ENCODE measurements at places on chromosomes 12 and 14.

DNA sequence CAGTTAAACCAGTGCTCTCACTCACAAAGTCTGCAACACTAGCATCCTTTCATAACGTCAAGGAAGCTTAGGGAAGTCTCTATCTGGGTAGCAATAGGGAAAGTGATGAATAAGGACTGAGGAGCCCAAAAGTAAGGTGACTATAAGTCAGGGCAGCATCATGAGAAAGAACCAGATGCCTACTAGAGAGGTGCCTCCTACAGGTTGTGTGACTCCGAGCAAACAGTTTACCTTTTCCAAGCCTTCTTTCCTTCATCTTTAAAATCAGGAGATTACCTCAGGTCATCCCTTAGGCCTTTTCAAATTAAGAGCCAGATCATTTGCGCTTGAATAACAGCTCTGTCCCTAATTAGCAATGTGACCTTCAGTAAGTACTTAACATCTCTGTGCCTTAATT is 40.2 kb downstream of the RTN1 start:
- no peak for DNase-seq

DNA sequence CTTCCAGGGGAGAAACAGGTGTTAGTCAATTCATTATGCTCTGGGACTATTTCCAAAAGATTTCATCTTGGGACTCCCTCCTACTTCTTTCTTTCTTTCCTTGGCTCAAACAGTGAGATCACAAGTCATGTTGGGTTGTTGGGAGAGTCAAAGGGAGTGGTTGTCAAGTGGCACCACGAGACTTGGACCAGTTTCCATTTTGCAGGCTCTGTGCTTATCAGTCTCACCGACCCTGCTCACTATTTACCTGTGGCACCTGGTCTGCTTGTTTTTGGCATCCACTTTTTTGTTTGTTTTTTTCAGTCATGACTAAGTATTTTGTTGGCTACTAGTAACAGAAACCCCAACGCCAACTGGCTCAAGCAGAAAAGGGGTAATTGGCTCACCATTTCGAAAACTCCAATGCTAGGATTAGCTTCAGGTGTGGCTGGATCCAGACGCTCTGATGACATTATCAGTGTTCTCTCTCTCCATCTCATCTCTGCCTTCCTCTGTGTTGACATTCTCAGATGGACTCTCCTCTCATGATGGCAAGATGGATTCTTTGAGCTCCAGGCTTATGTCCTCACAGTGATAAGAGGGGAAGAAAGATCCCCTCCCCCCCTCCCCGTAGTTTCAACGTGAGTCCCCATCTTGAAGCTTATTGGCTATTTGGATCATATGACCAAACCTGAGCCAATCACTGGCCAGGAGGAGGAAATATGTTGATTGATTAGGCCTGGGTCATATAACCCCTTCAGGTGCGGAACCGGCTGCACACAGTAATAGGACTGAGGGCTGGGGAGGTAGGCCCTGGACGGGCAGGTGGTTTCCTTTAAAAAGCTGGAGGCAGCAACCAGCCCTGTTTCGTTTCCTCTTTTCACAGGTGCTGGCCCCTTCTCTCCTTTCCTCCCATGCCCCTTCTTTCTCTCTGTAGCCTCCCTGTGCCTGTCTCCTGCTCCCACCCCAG is 84.2 kb downstream of the AACS start:
- no peak for DNase-seq

GRCh38 chr12:72296389-72296788 is 24.2 kb downstream of the TRHDE start:
- DNase-seq, result no peak

- peak; percentile 73 for DNase-seq
Measured at GRCh38 chr14:89425931-89426330, 8.9 kb upstream of the FOXN3 start.

GRCh38 chr12:95634622-95635621 is 83.6 kb upstream of the USP44 start:
- DNase-seq, result no peak

DNA sequence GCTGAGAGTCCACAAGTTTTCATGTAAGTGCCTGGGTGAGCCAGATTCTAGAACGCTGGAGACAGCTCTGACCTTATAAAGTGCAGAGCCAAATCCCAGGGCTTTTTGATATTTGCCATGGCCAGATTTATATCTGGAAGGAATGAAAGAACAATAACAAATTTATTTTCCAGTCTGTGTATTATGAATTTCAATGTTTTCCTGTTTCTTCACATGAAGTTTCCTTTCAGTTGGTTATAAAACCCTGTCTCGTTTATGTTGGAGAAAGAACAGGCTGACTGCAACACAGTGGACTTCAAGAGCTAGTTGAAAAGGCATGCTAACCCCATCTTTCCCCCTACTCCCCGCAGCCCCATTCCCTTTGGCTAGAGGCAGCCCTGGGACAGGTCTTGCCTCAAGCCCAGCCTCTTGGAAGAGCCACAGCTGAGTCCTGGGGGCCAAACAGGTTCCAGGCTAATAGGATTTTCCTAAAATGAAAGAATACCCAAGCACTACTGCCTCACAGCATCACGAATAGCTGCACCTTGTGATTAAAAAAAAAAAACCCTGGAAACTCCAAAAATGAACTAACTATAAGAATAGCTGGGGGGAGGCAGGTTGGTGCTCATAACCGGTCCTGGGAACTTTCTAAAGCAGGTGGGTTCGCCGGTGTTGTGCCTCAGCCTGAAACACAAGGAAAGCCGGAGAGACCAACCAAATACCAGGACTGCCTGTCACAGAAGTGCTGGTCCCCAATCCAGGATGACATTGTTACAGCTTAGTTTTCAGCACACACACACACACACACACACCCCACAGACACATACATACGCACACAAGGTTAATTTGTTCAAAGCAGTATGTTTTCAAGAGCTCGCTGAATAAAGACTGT is 1.5 kb downstream of the FBLN5 start:
- no peak for DNase-seq

DNA sequence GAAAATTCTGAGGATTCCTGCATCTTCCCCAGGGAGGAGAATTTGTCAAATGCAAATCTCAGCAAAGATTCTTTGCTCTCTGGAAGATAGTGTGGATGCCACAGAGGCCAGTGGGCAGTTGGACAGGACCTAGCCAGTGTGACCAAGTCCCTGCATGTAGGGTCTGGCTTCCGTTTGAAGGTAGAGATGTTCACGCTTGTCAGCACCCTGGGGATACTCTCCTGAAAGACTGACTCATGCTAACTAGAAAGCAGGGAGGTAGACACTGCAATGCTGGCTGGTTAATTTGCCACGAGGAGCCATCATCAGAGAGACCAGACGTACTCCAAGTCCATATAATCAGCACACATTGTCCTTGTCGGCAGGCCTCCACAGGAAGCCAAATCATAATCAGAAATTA is 130.1 kb downstream of the SAMD4A start:
- DNase-seq, result no peak

- DNase-seq, result peak; percentile 52
Measured at GRCh38 chr14:91227183-91227628, 17.3 kb downstream of the GPR68 start.

DNA sequence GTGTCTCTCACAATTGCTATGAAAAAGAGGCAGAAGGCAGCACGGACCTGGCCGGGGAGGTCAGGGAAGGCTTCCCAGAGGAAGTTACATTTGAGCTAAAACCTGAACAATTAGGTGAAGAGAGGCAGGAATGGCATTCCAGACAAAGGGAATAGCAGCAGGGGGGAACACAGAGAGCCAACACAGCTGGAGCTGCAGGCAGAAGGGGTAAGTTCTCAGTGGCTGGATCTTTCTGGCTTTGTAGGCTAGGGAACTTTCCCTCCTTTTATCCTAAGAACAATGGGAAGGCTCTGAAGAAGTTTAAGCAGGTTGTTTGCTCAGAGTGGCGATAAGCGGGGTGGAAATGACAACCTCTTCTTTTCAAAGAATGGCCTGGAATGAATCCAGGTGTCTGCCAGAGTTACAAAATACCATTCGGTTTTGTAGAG is 100.0 kb downstream of the PRIMA1 start:
- DNase-seq, result no peak

GRCh38 chr14:105480807-105481801 is 5.6 kb upstream of the CRIP1 start:
- peak; percentile 91 for DNase-seq

GRCh38 chr14:29028973-29029582 is 262.5 kb downstream of the FOXG1 start:
- DNase-seq, result no peak

- DNase-seq, result no peak
Measured at GRCh38 chr12:131900397-131900796, 6.0 kb downstream of the ULK1 start.

DNA sequence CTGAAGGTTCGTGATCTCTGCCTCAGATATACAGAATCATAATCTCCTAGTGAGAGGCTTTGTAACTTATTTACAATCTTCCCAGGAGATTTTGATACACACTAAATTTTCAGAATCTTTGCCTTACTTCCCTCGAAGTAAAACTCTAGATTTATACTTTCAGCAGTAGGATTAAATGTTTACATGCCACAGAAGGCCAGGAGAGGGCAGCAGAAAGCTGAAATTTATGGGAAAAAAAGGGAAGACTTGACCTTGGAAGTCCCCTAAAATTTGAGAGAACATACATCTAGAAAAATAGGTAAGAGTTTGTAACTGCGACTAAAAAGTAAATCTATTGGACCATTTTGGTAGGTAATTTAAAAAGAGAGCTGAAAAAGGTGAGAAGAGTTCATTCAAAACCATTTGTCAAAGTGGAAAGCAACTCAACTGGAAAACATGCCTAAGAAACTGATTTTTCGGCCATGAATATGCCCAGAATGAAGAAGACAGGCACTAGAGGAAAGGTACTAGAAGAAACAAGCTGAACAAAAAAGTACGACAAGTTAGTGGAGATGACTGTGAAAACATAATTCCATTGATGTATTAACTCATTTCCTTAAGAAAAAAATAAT is 242.0 kb upstream of the MDGA2 start:
- peak; percentile 52 for DNase-seq

- DNase-seq, result no peak
Measured at GRCh38 chr12:53719649-53720048, 7.6 kb downstream of the CALCOCO1 start.

GRCh38 chr12:69600804-69601203 is 9.9 kb downstream of the LRRC10 start:
- no peak for DNase-seq

DNA sequence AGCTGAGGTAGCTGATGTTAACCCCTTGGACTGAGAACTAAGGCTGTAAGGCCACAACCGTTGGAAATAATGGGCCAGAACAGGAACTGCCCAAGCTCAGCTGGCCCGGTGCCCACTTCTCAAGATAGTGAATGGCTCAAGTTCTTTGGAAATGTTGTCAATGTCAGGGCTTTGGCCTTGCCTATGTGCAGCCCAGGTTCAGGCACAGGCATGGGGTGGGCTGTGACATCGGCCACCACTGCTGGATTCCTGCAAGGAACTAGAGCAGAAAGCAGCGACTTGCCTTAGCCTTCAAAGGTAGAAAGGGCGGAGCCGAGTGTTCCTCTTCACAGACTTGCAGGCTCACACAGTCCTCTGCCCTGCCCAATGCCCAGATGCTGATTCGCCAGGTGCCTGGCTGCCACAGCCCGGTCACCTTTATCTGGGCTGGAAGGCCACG is 291.2 kb downstream of the ZFP36L1 start:
- DNase-seq, result peak; percentile 29

DNA sequence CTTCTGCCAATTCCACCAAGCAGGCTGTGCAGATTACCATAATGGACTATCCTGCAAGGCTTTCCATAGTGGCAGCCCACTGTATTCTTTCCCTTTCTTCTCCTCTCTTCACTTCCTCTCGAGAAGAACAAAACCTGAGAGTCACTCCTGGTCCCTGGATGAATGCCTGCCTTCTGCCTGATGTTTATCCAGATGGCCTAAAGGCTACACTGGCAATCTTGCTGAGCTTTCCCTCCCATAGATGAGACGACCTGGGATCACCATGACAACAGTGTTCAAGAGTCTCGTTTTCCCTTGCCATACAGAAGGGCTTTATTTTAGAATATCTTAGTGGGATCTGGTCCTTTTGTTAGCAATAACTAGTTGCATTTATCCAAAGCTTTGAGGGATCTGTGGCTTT is 142.3 kb downstream of the RTN1 start:
- DNase-seq, result no peak

GRCh38 chr14:30982533-30982932 is 42.9 kb upstream of the AP4S1 start:
- peak; percentile 84 for DNase-seq

DNA sequence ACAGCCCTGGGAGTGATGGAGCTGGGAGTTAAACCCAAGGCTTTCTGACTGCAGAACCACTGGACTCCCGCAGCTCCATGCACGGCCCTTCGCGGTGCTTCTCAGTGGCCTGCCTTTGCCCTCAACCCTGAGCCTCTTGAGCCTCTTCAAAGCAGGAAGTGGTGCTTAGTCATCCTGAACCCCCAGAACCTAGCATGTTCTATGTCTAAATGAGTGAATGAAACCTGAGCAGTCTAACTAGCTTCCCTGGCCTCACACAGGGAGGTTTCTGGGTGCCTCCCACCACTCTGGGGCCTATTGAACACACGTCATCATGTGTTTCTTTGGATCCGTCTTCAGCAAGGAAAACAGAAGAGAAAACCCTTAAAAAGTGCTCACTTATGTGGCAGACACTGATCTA is 117.9 kb upstream of the SFSWAP start:
- peak; percentile 22 for DNase-seq

- DNase-seq, result no peak
Measured at GRCh38 chr12:123910761-123911193, 61.9 kb downstream of the CCDC92 start.

DNA sequence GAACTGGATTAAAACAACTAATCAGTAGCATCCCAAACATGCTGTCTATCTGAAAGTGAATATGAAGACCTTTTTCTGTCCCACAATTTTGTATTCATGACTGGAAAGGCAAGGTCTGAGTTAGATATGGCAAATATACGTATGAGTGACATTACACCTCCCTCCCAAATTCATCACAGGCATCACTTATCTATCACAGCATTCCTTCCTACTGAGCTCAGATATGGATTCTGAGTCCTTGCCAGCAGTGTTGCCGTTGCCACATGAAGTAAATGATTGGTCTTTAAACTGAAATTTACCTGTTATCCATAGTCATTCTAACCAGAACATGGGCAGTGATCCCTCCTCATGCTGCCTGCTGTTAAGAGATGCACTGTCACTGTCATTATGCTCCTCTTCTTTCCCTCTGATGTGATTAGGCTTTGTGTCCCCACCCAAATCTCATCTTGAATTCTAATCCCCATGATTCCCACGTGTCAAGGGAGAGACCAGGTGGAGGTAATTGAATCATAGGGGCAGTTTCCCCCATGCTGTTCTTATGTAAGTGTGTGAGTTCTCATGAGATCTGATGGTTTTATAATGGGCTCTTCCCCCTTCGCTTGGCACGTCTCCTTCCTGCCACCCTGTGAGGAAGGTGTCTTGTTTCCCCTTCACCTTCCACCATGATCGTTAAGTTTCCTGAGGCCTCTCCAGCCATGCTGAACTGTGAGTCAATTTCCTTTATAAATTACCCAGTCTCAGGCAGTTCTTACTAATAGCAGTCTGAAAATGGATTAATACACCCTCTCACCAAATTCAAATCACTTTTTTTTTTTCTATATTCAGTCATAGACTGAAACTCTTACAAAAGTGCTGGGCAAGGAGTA is 288.4 kb downstream of the NUAK1 start:
- DNase-seq, result no peak

- no peak for DNase-seq
Measured at GRCh38 chr14:101119830-101120571, 216.5 kb upstream of the RTL1 start.

GRCh38 chr12:66340131-66340530 is 37.8 kb downstream of the HELB start:
- DNase-seq, result no peak
